ENCODE measurements at places on chromosomes 6 and 20.
A peak's percentile ranks its signal among the peaks of the same experiment; 100 is the strongest.

- peak; percentile 30 for DNase-seq
These were observed 24.0 kb downstream of the MTFR2 start for GRCh38 chr6:136226027-136226673.

DNA sequence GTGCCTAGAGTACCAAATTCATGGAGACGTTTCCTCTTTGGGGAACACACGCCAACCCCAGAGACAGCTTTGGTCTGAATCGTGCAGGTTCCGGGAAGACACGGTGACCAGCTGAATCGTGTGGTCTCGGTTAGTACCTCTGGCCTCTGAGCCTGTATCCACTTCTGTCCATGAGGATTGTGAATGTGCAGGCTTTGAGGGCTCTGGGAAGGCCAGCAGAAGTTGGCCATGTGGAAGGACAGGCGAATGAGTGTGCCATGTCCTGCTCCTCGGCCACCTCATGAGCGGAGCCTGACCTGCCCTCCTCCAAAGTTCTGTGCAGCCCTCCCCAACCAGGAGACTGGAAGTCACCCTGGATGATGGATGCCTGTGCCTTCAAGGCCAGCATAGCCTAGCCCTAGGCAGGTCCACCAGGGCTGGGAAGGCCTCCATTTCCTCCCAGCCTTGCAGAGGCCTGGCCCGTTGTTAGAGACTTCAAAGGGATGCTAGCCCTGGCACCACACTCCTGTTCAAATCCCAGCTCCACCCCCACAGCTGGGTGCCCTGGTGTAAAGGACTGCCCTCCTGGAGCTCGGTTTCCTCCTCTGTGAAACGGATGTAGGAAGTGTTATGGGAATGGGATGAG, 1.7 kb upstream of the TMEM74B start:
- DNase-seq: no peak

GRCh38 chr6:21593927-21594415, 420 bp downstream of the SOX4 start:
- no peak for DNase-seq

DNA sequence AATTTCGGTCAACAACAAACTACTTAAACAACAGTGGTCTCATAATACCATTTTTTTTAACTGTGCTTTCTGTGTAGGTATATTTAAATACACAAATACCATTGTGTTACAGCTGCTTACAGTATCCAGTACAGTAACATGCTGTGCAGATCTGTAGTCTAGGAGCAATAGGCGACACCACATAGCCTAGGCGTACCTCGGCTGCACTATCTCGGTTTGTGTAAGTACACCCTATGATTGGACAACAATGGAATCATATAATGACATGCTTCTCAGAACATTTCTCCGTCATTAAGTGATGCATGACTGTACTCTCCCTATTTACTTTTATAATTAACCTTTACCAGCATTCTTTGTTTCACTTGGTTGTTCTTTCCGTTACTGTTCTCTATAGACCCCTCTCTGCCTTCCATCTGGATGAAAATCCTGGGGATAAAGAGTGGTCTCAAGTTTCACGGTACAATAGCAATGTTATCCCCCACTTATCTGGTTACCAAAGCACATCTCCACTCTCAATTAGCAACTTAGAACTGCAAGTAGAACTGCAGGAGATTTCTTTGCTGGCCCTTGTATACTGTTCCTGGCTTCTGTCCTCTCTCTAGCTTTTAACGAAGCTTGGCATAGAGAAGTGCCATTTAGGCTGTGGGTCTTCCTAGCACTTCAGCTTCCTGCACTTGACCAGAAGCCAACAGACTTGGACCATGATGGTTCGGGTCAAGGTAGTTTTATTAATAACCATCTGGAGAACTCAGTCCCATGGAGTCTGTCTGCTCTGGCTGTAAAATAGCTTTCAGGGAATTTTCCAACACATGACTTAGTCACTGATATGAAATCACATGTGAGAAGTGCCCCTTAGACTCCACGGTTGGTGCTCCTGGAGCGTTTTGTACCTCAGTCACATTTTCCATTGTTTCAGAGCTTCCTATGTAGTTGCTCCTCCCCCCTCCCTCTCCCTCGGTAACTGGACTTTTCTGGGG, 80.4 kb upstream of the POPDC3 start:
- DNase-seq: no peak

DNA sequence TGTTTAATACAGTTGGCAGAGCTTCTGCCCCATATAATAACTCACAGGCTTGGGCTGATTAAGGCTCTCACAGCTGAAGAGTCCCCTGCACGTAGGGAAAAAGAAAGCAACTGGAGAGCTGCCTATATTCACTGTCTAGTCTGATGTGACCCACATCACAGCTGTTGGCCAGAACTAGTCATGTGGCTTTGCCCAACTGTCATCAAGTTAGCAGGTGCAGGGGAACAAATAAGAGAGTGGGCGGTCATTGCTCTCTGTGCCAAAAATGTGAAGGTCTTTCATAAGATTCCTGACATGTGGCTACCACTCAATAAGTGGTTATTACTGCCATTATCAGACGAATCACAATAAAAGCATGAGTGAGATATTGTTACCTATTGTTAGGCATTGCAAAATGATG, 665.2 kb downstream of the DOK5 start:
- peak; percentile 88 for DNase-seq

- no peak for DNase-seq
These were observed 425.1 kb upstream of the JAG1 start for GRCh38 chr20:11098888-11099287.

DNA sequence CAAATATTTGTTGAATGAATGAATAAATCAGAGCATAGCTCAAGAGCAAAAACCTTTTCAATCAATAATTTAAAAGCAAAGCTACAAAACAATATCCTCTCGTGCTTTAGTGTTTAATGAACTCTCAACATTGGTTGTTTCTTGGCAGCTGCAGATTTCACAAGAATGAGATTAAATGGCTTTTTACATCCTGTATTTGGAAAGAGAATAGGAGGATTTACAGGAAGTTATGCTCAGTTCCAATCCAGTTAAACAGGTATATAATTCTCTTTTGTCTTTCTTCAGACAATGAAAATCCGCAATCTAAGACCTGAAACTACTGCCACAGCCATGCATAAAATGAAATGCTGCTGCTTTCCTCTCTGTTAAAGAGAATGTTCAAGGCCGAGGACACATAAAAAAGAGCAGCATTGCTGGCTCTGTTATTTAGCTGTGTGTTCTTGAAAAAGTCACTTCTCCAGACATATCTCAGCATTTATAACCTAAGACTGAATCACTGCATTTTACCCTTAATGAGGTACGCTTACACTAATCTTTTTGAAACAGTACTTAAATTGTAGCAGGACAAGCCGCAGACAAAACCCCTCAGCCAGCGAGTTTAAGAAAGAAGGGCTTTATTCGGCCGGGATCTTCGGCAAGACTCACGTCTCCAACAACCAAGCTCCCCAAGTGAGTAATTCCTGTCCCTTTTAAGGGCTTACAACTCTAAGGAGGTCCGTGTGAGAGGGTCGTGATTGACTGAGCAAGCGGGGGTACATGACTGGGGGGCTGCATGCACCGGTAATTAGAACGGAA, 3.6 kb downstream of the C6orf52 start:
- no peak for DNase-seq

DNA sequence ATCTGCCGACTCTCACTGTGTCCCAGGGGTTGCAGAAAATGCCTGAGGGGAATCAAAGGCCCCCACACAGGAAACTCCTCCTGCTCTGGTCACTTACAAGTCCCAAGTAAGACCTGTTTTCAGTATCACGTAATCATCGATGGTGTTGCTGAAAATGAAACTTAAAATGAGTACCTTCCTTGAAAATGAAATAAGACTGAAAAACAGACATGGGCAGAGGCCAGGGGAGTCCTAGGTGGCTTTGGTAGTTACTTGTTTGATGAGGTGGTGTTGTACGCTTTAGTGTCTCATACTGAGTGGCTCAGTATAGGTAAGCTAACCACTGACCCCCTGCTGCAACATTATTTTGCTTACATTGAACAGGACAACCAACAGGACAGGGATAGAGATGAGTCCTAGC, 43.0 kb upstream of the SYNCRIP start:
- DNase-seq: no peak

GRCh38 chr6:89692256-89692655, 53.7 kb upstream of the LYRM2 start:
- DNase-seq: no peak

DNA sequence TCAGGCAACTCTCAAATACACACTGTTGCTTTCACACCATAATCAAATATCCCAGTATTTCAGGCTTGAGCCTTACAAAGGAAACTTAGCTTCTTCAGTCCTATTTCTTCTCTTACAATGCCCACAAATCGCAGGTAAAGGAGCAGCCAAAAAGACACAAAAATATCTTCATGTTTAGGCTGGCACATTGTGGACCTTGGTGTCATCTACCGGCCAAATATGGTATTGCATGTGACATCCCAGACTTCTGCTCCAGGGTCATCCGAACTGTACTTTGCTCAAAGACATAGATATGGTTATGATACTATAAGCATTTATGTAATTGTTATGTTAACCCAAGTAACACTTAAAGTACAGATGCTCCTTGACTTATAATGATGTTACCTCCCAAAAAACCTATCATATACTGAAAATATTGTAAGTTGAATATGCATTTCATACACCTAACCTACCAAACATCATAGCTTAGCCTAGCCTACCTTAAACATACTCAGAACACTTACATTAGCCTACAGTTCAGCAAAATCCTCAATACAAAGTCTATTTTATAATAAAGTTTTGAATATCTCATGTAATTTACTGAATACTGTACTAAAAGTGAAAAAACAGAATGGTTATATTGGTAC, 4.6 kb downstream of the OR2H2 start:
- DNase-seq: peak; percentile 4

DNA sequence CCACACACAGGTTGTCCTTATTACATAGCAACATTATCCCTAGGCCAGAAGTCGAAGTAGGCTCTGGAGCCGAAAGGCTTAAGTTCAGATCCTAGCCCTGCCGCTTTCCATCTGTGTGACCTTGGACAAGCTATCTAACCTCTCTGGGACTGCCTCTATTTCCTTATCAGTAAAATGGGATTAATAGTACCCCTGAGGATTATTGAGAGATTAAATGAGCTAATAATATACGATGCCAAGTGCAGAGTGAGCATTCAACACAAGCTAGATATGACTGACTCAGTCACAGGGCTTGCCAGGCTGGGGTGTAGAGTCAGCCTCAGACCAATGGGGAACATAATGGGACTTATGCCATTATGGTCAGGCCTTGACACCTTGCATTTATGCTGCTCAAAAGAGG, 8.9 kb upstream of the SPATA2 start:
- no peak for DNase-seq

GRCh38 chr6:159062976-159063375, 18.2 kb upstream of the TAGAP start:
- DNase-seq: no peak

GRCh38 chr20:34999021-34999451, 43.4 kb downstream of the MYH7B start:
- DNase-seq: no peak

DNA sequence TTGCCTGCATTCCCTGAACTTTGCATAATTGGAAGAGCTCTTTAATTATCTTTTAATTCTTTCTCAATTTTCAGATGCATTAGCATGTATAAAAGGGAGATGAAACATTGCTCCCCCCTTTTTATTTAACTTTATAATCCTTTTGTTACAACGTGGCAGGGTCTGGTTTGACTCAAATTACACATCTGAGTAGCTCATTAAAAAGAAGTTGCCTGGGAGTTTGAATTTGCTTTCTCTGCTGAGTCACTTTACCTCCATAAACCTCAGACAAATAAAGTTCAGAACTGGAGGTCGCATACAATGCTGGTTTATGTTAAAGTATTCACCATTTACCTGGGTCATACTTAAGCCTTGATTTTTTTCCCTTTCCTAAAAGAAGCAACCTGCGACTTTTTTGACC, 495.2 kb downstream of the PREX1 start:
- no peak for DNase-seq

- DNase-seq: no peak
These were observed 973.6 kb downstream of the EYS start for GRCh38 chr6:64733433-64733832.

DNA sequence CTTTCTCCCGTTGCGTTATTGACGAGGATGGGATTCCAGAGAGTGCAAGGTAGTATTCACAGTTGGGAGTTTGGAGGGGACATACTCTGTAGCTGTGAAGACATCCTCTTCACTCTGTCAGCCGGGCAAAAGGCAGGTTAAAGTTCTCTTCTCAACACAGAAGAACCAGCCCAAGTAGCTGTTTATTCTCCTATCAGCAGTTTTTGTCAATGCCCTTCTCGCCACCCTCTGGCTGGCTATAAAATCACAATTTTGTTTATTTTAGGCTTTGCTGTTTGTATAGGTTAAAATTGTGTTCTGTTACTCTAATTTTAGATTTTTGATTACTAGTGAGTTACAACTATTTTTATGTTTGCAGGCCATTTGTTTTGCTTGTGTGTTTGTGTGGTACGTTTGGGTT, 37.9 kb upstream of the MAS1 start:
- no peak for DNase-seq

DNA sequence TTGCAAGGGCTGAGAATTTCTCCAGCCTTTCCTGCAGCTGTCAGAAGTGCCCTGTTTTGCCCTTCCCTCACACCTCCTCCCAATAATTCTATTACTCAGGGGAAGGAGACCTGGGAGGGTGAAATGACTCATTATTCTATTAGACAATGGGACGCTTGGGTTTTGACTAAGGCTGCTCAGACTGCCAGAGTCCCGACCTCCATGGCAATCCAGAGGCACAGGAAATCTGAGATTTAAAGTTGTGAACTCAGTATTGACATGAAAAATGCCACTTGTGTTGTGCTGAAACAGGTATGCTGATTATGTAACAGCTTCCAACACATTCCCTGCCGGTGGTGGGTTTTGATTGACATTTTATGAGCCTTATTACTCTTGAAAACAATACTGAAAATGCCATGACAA, 625.9 kb upstream of the FLRT3 start:
- DNase-seq: no peak

DNA sequence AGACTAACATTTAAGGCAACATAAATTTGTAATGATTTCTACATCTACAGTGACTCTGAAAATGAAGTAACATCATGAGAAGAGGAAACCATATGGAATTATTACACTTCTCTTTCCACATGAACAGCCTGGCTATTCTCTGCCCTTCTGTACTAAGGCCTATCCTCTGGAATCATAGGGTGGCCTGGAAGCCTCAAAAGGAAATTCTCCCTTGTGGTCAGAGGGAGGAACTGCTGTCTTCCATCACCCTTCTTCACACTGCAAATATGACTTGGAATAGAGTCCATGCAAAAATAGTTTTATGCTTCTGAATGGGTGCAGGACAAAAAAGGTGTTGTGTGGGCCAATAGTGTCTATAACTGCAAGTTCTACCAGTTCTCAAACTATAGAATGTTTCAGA, 44.6 kb upstream of the SH3BGRL2 start:
- peak; percentile 40 for DNase-seq

Data from SHP77 (cell line).